ENCODE measurements at places on chromosomes 6 and 20.

DNA sequence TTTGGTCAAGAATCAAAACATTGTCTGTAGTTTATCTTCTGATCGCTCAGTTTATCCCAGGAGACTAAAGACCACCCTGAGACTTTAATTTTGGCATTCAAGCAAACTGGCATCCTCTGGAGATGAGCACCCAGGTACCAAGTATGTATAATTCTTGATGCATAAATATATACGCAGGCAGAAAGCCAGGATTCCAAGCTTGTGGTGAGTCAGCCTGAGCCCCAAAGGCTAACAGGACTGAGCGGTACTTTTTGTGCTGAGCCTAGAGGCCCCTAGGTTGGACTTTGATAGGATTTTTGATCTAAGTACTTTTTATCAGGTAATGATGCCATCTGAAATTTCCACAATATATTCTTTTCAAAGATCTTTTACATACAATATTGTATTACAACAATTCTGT is 301.3 kb downstream of the TFAP2B start:
- DNase-seq = no peak

- no peak for DNase-seq
These were observed 4.8 kb upstream of the FOXP4 start for GRCh38 chr6:41541364-41541763.

- peak; percentile 86 for DNase-seq
These were observed 80.5 kb downstream of the SMPDL3A start for GRCh38 chr6:122869437-122870024.

DNA sequence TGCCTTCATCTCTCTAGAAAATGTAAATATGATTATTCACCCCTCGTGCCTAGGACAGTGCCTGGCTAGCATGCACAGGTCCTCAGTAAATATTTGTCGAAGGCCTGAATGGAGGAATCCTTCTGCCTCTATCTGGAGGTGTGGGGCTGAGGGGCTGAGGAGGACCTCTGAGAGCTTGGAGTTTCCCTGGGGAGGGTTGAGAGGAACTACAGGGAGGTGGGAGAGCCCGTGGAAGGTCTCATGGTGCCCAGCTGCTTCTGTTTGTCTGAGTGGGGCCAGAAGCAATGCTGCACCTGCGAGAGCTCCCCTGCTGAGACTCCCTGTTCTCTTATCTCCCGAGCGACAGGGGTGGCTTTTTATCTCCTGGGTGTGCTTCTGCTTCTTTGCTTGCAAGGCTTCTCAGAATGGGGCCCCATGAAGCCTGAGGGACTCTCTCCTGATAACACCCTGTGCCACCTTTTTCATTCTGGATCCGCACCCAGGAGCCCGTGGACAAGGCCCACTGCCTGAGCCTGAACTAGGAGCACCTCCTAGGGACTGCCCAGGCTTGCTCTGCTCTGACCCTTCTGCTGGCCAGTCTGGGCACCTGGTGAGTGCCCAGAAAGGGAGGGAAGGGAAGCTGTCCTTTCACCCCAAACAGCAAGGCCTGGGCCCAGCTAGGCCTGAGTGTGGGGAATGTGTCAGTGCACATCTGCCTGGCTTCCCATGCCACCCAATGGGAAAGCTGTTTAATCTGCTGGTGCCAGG is 2.4 kb downstream of the SLC29A1 start:
- DNase-seq = no peak

DNA sequence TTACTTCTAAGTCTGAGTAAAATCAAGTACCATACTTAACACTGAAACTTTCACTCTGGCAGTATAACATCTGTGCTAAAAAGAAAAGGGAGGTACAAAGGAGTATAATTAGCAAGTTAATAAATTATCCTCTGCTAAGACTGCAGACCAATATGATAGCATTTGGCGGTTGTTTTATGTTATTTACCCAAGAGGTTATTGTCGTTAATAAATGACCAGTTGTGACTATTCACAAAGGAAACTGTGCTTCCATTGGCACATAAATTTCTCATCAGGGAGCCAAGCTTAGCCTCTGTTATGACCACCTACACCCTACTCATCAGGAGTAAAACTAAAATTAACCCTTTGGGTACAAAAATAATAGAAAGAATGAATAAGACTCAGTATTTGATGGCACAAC is 86.5 kb downstream of the CRYBG1 start:
- no peak for DNase-seq

DNA sequence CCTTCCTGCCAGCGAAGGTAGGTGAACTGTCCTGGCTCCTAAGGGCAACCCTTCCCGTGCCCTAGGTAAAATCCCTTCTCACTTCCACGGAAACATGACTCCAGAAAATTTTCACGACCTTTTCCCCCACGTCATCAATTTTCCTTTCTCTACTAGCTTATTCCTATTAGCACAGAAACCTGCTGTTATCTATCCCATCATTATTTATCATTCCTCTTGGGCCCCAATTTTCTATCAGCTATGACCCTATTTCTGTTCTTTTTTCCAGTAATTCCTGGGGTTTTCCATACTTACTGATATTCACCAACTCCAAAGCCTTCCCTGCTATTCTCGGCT is 23.8 kb upstream of the GCM1 start:
- DNase-seq = no peak

GRCh38 chr20:47704746-47705496 is 80.4 kb downstream of the SULF2 start:
- no peak for DNase-seq

DNA sequence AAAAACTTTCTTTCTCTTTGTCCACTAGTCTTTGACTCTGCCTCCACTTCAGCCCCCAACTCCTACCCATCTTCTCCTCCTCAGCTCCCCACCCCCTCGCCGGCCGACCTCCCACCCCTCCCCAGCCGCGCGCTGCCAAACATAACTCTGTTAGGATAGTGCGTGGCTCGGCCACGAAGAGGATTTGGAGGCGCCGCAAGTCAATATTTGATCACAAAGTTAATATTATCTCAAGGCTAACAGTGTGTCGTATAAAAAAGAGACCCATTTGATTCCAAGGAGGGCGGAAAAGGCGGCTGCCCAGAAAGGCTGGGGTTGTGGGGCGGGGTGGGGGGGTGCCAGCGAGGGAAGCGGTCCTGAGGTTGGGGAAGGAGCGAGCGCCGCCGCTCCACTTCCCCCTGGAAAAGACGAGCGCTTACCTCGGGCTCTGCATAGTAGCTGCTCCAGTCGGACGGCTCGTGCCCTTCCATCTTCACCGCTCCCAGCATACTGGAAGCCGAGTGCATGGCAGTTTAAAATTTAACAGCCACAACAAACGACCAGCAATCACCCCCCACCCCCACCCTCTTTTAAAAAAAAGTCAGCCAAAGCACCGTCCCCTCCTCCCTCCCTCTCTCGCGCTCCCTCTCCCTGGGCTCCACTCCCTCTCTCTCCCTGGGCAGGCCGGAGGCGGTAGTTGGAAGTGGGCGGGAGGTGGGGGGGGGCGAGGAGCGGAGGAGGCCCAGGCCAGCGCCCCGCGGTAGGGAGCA is 425 bp downstream of the FOXA2 start:
- DNase-seq = no peak

DNA sequence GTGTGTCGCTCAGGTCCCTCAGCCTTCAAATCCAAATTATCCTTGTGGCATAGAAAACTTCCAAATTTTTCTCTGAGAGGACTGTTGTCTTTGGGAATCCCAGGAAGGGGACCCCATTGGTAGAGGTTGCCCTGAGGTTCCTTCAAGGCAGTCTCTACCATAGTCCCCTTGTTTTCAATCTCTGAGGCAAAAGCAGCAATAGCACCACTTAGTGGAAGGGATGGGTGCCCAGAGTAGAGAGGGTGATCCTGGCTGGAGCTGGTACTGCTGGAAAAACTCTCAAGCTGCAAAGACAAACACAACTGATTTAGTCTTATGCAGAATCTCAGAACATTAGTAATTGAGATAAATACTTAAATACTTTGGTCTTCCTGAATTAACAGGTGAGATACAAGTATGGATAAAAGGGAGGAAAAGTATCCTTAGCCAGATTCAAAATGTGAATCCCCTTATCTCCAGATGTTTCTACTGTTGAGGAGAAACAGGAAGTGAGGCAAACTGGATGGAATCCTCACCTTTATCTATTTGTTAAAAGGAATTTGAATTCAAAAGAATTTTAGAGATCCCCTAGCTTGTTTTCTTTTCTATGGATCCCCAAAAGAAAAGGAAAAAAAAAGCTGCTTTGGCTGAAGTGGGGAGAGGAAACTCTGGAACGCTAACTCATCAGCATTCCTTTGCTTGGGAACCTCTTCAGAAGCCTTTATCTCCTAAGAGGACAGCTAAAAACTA is 13.4 kb downstream of the ZNF318 start:
- DNase-seq = no peak

- no peak for DNase-seq
These were observed 356.8 kb downstream of the BTBD9 start for GRCh38 chr6:38282911-38283310.

GRCh38 chr6:123898665-123899064 is 95.0 kb downstream of the NKAIN2 start:
- no peak for DNase-seq

DNA sequence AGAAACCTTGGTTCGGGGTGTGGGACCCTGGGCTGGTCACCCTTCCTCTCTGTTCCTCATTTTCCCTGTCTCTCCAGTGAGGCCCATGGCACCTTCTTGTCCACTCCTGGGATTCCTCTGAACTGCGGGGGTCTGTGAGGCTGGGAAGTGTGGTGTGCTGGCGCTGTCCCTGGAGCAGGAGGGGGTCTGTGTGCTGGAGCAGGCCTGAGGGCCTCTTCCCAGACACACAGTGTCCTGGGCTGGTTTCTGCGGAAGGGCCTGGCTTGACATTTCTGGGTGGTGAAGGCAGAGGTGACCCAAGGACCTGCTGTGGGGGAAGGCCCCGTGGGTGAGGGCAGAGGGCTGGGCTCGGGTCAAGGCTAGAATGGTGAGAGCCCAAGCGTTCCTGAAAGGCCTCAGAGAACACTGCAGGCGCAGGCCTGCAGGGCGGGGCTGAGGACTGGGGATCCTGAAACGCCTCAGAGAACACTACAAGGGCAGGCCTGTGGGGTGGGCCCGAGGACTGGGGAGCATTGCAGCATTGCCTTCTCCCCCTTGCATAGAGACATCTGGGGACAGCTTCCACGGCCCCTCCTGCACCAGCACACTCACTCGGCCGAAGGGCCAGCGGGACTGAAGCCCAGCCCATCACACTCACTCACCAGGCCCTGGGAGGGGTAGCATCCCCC is 10.6 kb upstream of the BAK1 start:
- DNase-seq = no peak

- no peak for DNase-seq
These were observed 53.9 kb downstream of the IGF2R start for GRCh38 chr6:160022793-160023192.

GRCh38 chr6:8821981-8822381 is 386.6 kb upstream of the SLC35B3 start:
- no peak for DNase-seq

GRCh38 chr20:1625083-1625690 is 5.4 kb upstream of the SIRPB1 start:
- DNase-seq = no peak

- no peak for DNase-seq
These were observed 262.8 kb downstream of the FARS2 start for GRCh38 chr6:5524110-5524509.

DNA sequence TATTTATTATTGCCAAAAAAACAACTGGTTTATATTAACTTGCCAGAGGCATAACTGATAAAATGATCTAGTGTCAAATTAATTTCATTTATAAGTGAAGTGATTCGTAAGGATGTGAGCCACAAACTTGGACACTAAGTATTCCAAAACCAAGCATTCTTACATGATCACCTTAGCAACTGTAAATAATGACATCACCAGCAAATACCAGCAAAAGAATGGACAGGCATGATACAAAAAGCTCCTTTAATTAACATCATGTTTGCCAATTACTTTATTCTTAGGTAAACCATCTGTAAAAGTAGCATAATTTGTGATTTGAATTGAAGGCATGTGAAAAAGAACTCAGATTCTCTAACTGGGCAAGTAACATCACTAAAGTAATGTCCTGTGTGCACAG is 17.2 kb upstream of the FNDC1 start:
- DNase-seq = no peak

GRCh38 chr6:119858901-119859300 is 509.3 kb upstream of the MAN1A1 start:
- DNase-seq = no peak

DNA sequence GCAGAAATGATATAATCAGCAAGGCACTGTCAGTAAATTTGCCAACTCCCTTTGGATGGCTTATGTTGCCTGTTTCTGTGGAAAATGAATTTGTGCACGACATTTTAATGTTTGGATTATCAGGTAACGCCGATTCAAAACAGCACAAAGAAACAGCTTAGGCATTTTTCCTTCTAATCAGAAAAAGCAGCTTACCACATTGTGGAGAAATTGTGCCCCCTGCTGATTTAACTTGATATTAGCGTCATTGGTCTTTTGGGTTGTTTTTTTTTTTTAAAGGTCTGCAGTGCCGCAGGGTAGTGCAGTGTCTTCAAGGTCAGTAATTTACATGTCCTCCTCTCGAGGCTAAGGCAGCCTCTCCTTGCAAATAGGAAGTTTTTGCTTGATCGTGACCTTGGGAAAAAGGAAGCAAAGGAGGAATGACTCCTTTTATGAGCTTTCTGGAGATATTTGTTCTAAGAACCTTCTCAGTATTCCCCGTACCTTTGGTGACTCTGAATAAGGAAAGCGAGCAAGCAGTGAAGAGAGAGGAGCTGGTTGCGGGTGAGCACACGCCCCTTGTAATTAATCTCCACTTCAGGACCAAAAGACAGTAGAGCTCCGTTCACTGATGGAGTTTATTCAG is 79.1 kb downstream of the ELOVL4 start:
- peak; percentile 15 for DNase-seq

Data from cerebellar nuclear complex (tissue), 1 donor.